Lower lobe of right lung (tissue), 2 donors: ENCODE measurements at places on chromosomes 5 and 9. TPM values are rescaled to one million over a fixed set of nuclear protein-coding genes. Genes with fewer than 3 reads are reported as not detected.

GRCh38 chr5:67679184-67679841 lies 482.7 kb upstream of the CD180 start:
- DNase-seq = no peak
- no peaks in the 10 kb centered on the region for H3K36me3 ChIP-seq
- no peaks in the 10 kb centered on the region for H3K27me3 ChIP-seq
- no peaks in the 10 kb centered on the region for H3K4me1 ChIP-seq
- H3K4me3 ChIP-seq = no peak overlapping the region
- H3K27ac ChIP-seq = no peak overlapping the region

GRCh38 chr9:16867576-16868311 lies 2.7 kb downstream of the BNC2 start:
- peak overlapping the region; percentile 17 for H3K4me3 ChIP-seq
- no peak for DNase-seq
- no peaks in the 10 kb centered on the region for H3K4me1 ChIP-seq
- H3K27ac ChIP-seq = peak overlapping the region; percentile 64

DNA sequence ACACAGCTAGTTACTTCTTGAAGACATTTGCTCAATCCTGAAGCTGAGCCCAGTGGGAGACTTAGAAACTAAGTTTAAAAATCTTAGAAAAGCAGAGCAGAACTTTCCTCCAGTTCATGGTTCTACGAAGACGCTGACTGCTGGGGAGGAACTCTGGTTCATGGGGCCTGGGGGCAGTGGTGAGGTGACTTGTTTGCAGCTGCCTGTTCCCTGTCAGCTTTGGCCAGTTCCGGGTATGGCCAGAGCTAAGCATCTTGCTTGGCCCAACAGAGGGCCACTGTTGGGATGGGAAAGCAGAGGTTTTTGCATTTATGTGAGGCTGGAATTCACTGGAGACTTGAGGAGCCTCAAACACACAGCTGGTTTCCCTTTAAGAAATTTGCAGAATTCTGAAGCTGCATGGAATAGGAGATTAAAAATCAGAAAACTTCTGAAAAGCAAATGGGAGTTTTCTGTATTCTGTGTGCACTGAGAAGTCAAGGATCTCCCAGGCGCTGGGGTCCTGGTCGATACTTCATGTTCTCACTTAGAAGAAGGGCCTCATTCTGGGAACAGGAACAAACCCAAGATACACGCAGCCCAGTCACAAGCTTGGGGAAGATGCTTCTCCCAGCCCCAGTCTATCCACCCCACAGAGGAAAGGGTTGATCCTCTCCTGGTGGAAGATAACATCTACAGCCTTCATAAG lies 10.6 kb upstream of the HMHB1 start:
- H3K27ac ChIP-seq = no peak overlapping the region
- no peak for DNase-seq
- no peak overlapping the region for H3K4me3 ChIP-seq
- H3K27me3 ChIP-seq = no peaks in the 10 kb centered on the region
- H3K36me3 ChIP-seq = no peaks in the 10 kb centered on the region
- peaks cover under 1% of the 10 kb centered on the region for H3K4me1 ChIP-seq

- H3K27me3 ChIP-seq = peaks cover 98% of the 10 kb centered on the region
- H3K4me1 ChIP-seq = peaks cover 14% of the 10 kb centered on the region
- no peak overlapping the region for H3K4me3 ChIP-seq
- no peak overlapping the region for H3K27ac ChIP-seq
Measured at GRCh38 chr5:73300337-73301207, 127.6 kb downstream of the TMEM174 start.

GRCh38 chr5:106094839-106095238 lies 1575.9 kb downstream of the EFNA5 start:
- no peak overlapping the region for H3K4me3 ChIP-seq
- no peak overlapping the region for H3K27ac ChIP-seq
- no peaks in the 10 kb centered on the region for H3K27me3 ChIP-seq
- H3K4me1 ChIP-seq = no peaks in the 10 kb centered on the region
- no peaks in the 10 kb centered on the region for H3K36me3 ChIP-seq
- no peak for DNase-seq

- H3K4me3 ChIP-seq = no peak overlapping the region
- H3K27ac ChIP-seq = no peak overlapping the region
- H3K4me1 ChIP-seq = no peaks in the 10 kb centered on the region
Measured at GRCh38 chr5:54930736-54931135, 54.7 kb downstream of the ESM1 start.

GRCh38 chr5:56588636-56589480 lies 226.5 kb upstream of the MAP3K1 start:
- no peak overlapping the region for H3K4me3 ChIP-seq
- H3K27me3 ChIP-seq = no peaks in the 10 kb centered on the region
- peaks cover 17% of the 10 kb centered on the region for H3K4me1 ChIP-seq
- H3K36me3 ChIP-seq = no peaks in the 10 kb centered on the region

DNA sequence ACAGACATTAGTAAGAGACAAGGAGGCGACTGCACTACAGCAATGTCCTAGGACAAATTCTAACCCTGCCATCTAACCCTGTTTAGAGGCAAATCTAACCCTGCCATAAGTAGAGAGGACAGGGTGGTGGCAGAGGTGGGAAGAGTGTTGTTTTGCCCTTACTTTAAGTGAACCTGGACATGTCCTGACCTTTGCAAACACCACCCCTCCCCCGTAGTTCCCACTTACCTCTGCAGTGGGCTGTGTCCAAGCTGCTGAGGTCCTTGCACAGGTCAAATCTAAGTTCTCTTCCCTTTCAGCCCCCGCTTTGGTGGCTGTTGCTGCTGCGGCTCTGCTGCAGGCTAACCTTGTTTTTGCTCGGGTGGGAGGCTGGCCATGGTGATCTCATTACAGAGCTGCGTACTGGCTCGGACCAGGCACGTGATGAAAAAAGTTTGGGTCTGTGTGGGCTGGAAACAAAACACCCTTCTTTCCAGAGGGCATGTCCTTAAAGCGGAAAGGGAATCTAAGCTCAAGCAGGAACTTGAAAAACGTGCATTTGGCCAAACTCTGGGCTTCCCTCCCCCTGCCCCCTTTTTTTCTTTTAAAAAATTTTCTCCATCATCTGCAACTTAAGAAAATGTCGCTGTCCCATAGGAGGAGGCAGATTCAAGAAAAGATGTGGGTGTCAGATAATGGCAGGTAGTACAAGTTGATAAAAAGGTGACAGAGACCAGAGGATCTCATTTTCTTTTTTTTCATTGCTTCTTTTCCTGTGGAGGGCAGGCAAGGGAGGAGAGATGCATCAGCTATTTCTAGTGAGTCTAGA lies at the start of gene FAXDC2:
FAXDC2 (minus strand) TSS at position 349 of the 808 bp plus-strand sequence. CDS start 12,425 bp downstream, outside the sequence.
- peak within 1 kb of the TSS; percentile 82 for H3K27ac ChIP-seq
- H3K4me3 ChIP-seq = peak within 1 kb of the TSS; percentile 72
- H3K27me3 ChIP-seq = no peaks in the 10 kb centered on the region

GRCh38 chr5:34982823-34983222 lies 53.5 kb downstream of the DNAJC21 start:
- no peaks in the 10 kb centered on the region for H3K36me3 ChIP-seq
- H3K27me3 ChIP-seq = no peaks in the 10 kb centered on the region

GRCh38 chr9:99037769-99038483 lies 67.0 kb upstream of the TGFBR1 start:
- H3K4me1 ChIP-seq = peaks cover 30% of the 10 kb centered on the region
- no peak overlapping the region for H3K27ac ChIP-seq
- DNase-seq = no peak
- no peaks in the 10 kb centered on the region for H3K36me3 ChIP-seq

DNA sequence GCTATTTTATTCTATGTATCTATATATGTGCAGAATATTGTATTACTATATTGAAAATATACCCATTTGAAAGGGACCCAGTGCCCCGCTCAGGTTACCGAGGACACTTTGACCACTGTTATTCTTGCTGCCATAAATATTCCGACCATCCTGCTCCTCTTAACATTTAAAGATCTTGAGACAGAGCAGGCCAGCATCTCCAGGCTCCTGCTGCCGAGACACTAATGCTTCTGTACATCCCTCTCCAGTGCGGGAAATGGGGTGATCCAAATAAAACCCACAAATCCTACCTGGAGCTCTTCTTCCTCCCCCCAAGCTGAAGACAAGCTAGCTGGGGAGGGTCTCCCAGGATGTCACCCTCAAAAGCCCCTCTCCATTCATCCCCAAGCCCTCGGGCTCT lies 3.9 kb downstream of the SH3PXD2B start:
- no peak for DNase-seq
- no peaks in the 10 kb centered on the region for H3K36me3 ChIP-seq
- H3K4me1 ChIP-seq = peaks cover 59% of the 10 kb centered on the region
- H3K4me3 ChIP-seq = no peak overlapping the region
- no peak overlapping the region for H3K27ac ChIP-seq
- H3K27me3 ChIP-seq = no peaks in the 10 kb centered on the region

GRCh38 chr5:88377705-88378656 lies 109.3 kb upstream of the TMEM161B start:
- no peaks in the 10 kb centered on the region for H3K4me1 ChIP-seq
- no peaks in the 10 kb centered on the region for H3K36me3 ChIP-seq
- H3K4me3 ChIP-seq = no peak overlapping the region
- H3K27ac ChIP-seq = no peak overlapping the region

- H3K36me3 ChIP-seq = no peaks in the 10 kb centered on the region
- no peak overlapping the region for H3K4me3 ChIP-seq
- DNase-seq = no peak
- peaks cover 24% of the 10 kb centered on the region for H3K4me1 ChIP-seq
- H3K27me3 ChIP-seq = no peaks in the 10 kb centered on the region
- H3K27ac ChIP-seq = no peak overlapping the region
Measured at GRCh38 chr5:16916262-16916878, 19.7 kb downstream of the MYO10 start.

- H3K27ac ChIP-seq = peak overlapping the region; percentile 73
- no peak for DNase-seq
- H3K4me1 ChIP-seq = peaks cover 29% of the 10 kb centered on the region
Measured at GRCh38 chr5:126526493-126526892, 68.5 kb downstream of the ALDH7A1 start.

DNA sequence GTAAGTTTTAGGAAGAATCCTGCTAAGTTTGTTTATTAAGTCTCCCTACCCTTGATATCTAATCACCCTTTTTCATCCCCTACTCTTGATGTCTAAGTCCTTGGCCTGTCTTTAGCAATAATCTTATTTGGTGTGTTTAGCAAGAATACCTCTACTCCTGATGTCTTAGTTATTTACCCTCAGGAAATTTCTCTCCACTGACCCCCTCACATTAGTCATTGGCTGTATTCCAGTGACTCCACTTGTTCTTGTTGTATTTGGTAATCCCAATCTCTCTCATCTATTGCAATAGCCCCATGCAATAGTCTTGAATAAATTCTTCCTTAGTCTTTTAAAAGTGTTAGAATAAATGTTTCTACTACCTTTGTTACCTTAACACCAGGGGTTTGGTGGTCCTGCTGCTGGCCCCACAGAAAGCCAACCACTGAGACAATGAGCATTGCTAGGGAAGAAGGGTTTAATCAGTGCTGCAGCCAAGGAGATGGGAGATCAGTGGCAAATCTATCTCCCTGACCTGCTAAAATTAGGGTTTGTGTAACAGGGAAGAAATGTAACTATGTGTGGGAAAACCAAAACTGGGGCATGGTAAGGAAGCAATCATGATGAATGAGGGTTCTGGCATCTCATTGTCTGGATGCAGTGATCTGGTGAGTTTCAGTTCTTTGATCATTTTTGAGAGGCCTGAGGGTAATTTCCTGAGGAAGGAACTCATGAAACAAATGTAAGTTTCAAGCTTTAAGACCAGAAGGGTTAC lies 236.4 kb upstream of the DAB2 start:
- no peaks in the 10 kb centered on the region for H3K27me3 ChIP-seq
- no peak overlapping the region for H3K27ac ChIP-seq
- H3K4me1 ChIP-seq = no peaks in the 10 kb centered on the region
- no peaks in the 10 kb centered on the region for H3K36me3 ChIP-seq

GRCh38 chr9:74887041-74887980 lies at the start of gene TRPM6:
Gene TRPM6 (minus strand): TSS chr9:74887921. CDS start chr9:74887856, 65 bp downstream.
- no peaks in the 10 kb centered on the region for H3K36me3 ChIP-seq
- peaks cover 8% of the 10 kb centered on the region for H3K4me1 ChIP-seq
- H3K27me3 ChIP-seq = no peaks in the 10 kb centered on the region
- peak; percentile 87 for DNase-seq
- peak within 1 kb of the TSS; percentile 63 for H3K4me3 ChIP-seq

DNA sequence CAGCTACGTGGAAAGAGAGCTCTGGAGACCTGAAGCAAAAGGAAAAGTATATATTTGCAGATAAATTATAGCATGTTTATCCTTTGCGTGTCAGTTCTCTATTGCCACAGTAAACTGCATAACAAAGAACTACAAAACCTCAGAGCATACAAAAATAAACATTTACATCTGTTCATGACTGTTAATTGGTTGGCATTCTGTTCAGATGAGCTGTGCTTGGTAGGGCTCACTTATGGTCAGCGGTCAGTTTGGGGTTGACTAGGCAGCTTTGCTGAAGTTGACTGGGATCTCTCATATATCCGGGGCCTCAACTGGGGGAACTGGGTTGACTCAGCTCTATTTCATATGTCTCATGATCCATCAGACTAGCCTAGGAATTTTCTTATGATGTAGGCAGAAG lies 257.7 kb downstream of the TLE1 start:
- no peaks in the 10 kb centered on the region for H3K36me3 ChIP-seq
- DNase-seq = no peak
- no peak overlapping the region for H3K27ac ChIP-seq
- H3K27me3 ChIP-seq = no peaks in the 10 kb centered on the region

- no peak overlapping the region for H3K4me3 ChIP-seq
- no peaks in the 10 kb centered on the region for H3K36me3 ChIP-seq
- DNase-seq = no peak
- H3K27ac ChIP-seq = no peak overlapping the region
- H3K4me1 ChIP-seq = peaks cover 21% of the 10 kb centered on the region
- H3K27me3 ChIP-seq = no peaks in the 10 kb centered on the region
Measured at GRCh38 chr9:123742009-123742767, 187.7 kb downstream of the DENND1A start.

GRCh38 chr5:10468256-10468655 lies 26.6 kb downstream of the ROPN1L start:
- H3K27ac ChIP-seq = no peak overlapping the region
- H3K36me3 ChIP-seq = no peaks in the 10 kb centered on the region
- no peaks in the 10 kb centered on the region for H3K27me3 ChIP-seq
- H3K4me3 ChIP-seq = no peak overlapping the region
- DNase-seq = no peak

DNA sequence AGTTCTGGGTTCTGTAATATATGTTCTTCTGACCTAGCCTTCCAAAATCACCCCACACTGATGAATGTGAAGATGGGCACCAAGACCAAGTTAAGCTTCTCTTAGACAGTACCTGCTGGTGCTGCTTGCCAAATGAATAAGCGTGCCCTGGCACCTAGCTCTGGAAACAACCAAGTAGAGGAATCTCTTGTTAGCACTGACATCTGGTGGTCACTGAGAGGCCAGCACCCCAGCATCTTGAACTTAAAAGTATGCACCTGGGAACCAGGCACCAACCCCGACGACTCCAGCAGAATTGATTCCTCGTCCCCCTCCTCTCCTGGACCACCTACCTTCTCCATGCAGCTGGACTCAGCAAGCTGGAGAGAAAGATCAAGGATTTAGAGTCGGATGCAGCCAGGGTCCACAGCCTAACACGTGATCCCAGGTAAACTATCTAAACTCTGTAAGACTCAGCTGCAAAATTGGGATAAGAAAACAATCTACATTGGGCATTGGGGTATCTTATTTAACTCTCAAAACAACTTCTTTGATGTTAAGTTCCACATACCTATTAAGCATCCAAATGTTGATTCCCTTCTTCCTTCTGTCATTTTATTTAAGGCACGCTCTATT lies 89.8 kb downstream of the SLC1A3 start:
- DNase-seq = no peak
- no peak overlapping the region for H3K27ac ChIP-seq
- H3K27me3 ChIP-seq = peaks cover 11% of the 10 kb centered on the region
- H3K4me3 ChIP-seq = no peak overlapping the region
- no peaks in the 10 kb centered on the region for H3K36me3 ChIP-seq
- peaks cover 13% of the 10 kb centered on the region for H3K4me1 ChIP-seq

Gene FBXO10
- 10.2 TPM for total RNA-seq

Gene HOMER1
- total RNA-seq = 6.9 TPM

Gene TLX3
- not detected for total RNA-seq

Gene FRRS1L
- total RNA-seq = 0.06 TPM

Gene CER1
- total RNA-seq = not detected

Gene HMGCS1
- total RNA-seq = 119 TPM

Gene MAMDC2
- 35.1 TPM for total RNA-seq

Gene TMEM252
- 0.30 TPM for total RNA-seq
